ENCODE measurements at places on chromosomes 2 and 18.

DNA sequence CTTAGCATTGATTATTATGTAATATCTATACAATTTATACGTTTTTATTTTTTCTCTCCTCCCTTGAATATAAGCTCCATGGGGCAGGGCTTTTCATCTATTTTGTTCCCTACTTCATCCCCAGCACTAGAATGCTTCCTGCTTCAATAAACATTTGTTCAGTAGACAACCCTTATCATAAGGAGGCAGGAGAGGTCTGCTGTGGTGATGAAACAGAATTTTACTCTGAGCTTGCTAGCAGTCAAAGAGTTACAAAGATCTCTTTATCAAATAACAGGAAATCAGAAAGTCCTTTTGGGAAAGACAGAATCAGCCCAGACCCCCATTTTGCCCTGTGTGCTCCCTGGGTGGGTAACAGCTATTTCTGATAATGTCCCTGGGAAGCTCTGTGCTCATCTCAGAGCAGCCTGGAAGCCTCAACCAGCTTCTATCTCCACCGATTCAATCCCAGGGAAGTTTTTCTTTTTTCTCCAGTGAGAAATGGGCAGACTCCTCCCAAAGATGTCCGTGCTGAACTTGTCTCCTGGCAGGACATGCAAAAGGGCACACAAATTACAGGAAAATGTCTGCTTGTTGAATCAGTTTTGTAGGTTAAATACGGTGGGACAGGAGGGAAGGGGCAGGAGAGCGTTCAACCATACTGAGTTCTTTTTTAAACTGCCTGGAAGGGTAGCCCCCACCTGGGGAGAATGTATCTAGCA, 84.7 kb upstream of the PKDCC start:
- DNase-seq: no peak

GRCh38 chr2:219082332-219082958, 21.7 kb upstream of the IHH start:
- no peak for DNase-seq

GRCh38 chr2:65934992-65935629, 499.8 kb upstream of the MEIS1 start:
- DNase-seq: no peak

GRCh38 chr18:58064406-58064998, 20.5 kb downstream of the NEDD4L start:
- no peak for DNase-seq

DNA sequence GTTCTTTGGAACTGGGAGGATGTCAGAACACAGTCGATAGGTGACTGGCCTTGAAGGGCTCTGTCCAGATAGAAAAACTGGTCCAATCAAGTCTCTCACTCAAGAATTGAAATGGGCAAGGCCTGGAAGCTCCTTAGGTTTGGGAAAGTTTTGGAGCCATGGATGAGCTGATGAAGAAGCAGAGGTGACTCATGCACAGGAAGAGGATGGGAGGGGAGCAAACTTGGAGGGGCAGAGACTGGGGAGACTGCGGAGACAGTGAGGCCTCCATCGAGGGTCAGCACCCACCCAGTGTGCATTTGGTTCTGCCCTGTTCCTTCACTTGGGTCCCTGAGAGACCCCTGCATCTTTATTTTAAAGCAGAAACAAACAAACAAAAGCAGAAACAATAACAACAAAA, 41.1 kb downstream of the SOWAHC start:
- DNase-seq: no peak

All from activated T-helper 9 cell treated with anti-CD3 and anti-CD28 coated beads, Interleukin-2, amount 50 U/mL, for 16 hours (primary cell).